Activated CD4-positive, alpha-beta T cell treated with anti-CD3 and anti-CD28 coated beads, Interleukin-10, Interleukin-2, amounts not matched to agents 100 ng/mL and 50 ng/mL, durations not matched to agents 16 hours and 8 hours (primary cell): ENCODE measurements at places on chromosomes 6 and 20.
A peak's percentile ranks its signal among the peaks of the same experiment; 100 is the strongest.

DNA sequence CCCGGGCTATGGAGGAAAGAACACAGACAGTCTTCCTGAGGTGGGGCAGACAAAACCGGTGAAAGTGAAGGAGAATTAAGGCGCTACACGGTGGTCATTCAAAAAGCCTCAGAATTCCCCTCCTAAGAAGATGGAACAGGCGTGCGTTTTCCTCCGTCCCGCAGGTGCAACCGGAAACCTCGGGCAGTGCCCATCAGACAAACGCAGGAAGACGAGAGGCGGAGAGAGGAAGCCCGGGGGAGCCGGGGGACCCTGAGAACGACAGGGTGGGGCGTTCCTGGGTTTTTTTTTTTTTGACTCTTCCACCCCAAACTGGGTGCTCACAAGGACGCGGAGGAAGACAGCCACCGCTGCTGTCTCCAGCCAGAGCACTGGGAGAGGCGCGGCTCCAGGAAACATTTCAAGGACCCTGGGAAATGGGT is 25.4 kb downstream of the TTLL2 start:
- DNase-seq = no peak

DNA sequence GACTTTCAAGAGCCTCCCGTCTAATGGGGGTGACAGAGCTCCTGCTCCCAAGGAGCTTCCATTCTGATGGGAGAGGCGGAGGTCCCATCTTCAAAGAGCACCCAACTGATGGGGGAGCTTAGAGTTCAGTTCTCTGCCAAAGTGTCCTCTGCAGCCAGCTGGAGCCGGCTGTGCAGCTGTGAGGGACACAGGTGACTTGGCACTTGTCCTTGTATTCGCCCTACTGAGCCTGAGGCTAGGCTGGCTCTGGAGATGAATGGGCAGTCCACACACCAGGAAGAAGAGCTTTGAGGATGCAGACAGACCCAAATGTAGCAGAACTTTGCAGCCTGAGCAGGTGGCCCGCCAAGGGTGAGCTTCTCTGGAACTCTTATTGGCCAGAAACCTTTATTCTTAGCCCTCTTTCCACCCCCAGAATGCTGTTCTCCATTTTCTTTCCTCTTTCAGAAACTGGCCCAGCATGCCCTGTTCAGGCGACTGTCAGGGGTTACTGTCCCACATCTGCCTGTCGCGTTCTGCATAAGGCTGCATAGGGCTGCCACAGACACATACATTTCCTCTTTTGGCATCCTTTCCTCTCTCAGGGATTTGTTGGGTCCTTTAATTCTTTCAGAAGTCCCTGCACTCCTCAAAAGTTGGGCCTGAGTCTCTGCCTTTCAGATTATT is 108.7 kb upstream of the LRFN2 start:
- DNase-seq = no peak

- DNase-seq = peak; percentile 25
Observed at GRCh38 chr20:16701296-16701695, 28.5 kb upstream of the SNRPB2 start.

GRCh38 chr20:10521836-10522235 is 86.7 kb downstream of the SLX4IP start:
- no peak for DNase-seq

DNA sequence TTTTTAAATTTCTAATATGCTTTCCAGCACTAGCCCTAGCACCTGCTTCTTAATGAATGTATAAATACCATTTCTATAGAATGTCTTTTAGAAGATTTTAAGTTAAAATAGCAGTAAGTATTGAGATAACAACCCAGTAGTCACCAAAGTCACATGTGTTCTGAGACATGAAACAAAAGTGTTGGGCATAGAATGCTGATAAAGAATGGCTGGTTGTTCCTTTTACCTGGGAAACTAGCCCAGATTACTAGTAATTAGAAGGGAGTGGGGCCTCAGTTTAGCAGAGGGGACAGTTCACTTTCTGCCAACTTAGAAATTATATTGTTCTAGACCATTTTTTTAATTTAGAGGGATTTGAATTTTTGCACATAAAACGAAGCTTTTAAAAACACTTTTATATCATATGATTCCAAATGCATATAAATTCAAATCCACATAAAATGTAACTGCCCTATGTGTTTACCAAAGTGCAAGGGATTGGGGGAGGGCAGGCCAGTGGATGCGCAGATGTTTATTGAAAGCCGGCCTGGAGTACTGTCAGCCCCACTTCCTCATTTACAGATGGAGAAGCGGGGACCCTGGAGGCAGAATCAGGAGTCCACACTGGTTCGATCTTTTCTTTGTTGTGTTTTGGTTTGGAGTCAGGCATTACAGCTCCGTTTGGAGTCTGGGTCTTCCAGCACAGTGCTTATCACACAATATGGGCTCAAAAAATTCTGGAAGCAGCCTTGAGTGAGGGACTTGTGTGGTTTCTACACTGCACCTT is 139.8 kb downstream of the ZDHHC14 start:
- no peak for DNase-seq

DNA sequence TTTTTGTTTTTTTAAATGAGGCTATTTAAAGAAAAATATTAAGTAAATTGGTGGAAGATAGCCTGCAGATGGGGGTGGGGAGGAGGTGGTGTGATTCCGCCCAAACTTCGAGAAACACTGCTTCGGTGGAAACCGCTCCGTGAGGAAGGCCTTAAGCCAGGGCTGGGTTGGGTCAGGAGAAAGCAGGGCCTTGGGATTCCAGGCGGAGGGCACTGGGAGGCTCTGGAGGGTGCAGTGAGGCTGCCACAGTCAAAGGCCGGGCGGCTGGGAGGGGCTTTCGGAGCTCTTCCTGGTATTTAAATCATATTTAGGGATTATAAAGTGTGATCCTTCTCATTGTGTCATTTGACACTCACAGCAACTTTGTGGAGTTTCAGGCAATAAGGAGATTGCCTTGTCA is 22.2 kb upstream of the SCRT2 start:
- DNase-seq = no peak

DNA sequence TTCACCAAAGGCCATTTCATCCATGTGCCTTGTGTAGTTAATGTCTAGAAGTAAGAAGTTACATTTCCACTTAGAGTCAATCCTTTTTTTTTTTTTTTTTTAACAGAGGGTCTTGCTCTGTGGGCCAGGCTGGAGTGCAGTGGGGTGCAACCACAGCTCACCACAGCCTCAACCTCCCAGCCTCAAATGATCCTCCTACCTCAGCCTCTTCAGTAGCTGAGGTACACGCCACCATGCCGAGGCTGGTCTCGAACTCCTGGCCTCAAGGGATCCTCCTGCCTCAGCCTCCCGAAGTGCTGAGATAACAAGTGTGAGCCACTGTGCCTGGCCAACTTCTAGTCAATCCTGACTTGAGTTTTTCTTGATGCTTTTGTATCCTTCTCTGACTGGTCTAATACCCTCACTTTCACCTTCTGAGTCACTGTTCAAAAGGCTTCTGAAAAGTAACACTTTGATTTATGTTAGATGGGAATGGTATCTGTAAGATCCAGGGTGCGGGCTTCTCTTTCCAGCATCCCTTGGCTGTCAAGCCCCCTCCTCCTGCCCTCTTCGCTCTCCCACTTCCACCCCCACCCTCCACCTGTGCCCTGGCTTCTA is 22.1 kb downstream of the TRAM2 start:
- DNase-seq = no peak

DNA sequence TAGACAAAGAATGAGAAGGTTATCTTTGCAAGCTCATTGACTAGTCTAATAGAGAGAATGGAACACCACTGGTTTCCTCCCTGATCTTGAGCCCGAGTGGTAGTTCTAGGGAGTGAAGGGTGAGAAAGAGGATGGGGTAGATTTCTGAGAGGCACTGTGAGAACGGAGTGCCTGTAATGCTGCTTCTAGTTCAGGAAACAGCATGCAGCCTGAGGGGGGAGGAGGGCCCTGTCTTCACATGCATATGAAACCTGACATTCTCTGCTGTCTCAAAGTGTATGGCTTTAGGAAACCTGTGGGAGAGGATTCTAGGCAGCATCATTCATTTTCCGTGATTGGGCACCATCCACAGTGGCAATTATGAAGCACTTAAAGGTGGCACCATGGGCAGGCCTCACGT is 259.4 kb upstream of the MAN1A1 start:
- no peak for DNase-seq

DNA sequence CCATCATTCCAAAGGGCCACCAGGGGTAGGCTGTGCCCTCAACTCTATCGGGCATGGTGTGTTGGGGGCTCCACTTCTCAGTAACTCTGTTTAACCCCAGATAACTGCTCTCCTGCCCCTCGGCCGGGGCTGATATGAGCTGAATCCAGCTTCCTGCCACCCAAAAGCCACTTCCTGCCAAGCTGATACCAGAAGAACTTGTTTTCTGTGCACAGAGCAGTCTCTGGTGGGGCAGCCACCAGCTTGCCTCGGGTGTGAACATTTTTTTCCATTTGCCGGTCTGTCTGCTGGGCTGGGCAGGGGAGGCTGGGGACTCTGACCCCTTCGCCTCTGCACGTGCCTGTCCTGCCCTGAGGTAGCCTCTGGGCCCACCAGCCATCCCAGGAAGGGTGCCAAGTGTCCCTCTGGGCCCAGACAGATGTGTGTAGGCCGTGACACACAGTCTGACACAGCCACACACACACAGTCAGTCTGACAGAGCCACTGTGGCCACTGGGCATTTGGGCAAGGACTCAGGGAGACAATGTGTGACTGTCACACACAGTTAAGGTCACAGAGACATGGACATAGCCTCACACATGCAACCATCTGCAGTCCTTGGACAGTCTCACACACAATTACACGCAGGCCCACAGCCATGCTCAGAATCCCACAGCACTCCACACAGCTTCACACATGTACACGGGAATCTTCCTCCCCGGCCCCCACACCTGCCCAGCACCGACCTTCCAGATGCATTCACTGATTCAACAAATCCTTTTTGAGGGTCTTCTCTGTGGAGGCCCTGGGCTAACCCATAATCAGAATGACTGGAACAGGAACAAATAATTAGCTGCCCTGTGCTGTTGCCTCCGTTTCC is 45.1 kb downstream of the NOL4L start:
- peak; percentile 89 for DNase-seq

DNA sequence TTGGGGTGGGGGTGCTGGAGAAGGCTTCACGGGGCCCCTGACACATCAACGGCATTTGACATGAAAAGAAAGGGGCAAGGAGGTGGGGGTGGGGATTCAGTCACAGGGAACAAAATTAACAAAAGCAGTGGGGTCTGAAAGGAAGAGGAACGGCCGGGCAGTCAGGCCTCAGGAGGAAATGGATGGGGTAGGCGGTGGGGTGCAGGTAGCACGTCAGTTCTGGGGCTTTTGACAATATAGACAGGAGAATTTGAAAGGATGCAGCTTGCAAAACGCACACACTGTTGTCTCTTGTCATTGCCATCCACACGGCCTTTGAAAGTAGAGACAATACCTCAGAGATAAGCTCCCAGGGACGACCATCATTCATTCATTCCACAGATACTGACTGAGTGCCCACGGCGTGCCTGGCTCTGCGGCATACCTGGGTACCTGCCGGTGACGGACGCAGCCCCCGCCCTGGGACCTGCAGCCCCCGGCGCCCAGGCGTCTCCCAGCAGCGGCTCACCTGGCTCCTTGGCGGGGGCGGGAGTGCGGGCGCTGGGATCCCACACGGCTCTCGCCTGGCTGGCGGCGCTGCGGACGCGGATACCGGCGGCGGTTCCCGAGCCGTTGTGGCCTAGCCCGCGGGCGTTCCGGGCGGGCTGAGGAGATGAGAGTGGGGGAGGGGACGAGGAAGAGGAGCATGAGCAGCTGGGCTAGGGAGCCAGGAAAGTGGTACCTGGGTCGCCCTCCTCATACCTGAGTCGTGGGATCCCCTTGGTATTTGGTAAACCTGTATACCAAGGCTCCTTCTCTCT is at the start of gene SLC26A8:
TSS of gene SLC26A8 (minus strand) at position 646 of the 800 bp plus-strand sequence. CDS start 4,934 bp downstream, outside the sequence.
- DNase-seq = no peak

DNA sequence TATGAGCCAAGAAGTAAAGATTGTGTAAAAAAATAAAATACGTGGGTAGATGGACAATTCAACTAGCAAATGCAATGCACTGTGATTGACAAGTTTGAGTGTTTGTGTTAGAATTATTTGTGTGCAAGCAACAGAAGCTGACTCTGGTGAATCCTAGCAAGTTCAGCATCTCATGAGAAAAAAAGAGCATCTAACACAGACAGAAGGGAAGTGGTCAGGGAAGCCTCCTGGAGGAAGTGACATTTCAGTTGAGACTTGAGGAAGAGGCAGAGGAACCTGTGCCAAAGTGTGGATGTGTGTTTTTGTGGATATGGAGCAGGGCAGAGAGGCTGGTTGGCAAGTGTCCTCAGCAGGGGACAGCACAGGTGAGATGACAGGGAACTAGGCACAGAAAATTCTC is 248.7 kb downstream of the ZNF217 start:
- DNase-seq = no peak

GRCh38 chr6:11802886-11803590 is 24.4 kb upstream of the ADTRP start:
- DNase-seq = no peak

- DNase-seq = no peak
Observed at GRCh38 chr20:63268256-63268655, 4.4 kb upstream of the ARFGAP1 start.
